ENCODE measurements at places on chromosomes 13 and 19.

DNA sequence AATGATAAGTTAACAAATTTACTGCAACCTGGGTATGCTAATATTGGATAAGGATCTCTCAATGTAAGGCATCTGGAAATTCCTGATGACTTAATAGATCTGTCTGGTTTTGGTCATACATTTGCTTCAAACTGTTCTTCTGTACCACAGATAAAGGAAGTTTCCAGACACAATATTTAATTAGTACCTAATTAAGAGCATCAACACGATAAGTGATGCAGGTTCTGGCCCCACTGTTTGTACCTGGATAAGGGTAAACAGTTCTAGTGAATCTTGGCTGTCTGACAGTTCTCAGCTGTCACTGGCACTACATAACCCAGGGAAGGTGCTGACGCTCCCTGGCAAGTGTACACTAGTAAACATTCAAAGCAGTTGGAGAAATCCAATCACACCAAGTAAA, 165.6 kb downstream of the MZT1 start:
- DNase-seq: no peak

DNA sequence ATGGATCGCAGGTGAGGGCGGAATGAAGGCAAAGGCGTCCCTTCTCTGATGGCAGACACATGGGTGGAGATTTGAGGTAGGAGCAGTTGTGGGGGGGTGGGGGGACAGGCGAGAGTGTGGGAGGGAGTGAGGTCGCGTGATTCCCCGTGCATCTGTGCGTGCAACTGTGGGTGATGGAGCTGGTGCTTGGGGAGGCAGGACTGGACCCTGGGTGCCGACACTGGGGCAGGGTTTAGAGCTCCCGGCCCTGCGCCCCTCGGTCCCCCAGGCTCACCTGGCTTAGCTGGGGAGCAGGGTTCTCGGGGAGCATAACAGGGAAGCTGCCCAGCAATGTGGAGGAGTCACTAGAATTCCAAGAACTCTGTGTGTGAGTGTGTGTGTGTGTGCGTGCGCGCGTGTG, 3.4 kb downstream of the TMPRSS9 start:
- DNase-seq: no peak

GRCh38 chr19:38648769-38649304, 1.4 kb downstream of the ACTN4 start:
- DNase-seq: no peak

- no peak for DNase-seq
Measured at GRCh38 chr13:80214521-80214991, 126.4 kb downstream of the SPRY2 start.

- DNase-seq: no peak
Measured at GRCh38 chr13:50144246-50145160, 129.3 kb downstream of the KCNRG start.

DNA sequence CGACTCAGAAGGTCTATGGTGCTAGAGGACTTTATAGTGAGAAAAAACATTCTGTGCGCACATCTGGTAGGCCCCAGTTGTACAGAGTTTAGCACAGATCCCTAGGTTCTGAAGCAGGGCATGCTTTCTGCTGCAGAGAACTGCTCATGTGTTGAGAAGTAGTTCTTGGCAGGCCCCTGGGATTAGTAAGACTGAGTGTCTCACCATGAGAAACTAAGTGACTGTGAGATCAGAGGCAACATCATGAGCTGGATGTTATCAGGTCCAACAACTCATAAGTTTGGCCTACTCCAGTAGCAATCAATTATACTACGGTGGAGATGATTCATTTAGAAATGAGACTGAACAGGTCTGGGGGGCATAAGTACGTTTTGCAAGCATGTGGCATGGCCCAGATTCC, 507.4 kb upstream of the KLF12 start:
- no peak for DNase-seq

- DNase-seq: no peak
Measured at GRCh38 chr13:113904411-113904810, 40.5 kb upstream of the GAS6 start.

DNA sequence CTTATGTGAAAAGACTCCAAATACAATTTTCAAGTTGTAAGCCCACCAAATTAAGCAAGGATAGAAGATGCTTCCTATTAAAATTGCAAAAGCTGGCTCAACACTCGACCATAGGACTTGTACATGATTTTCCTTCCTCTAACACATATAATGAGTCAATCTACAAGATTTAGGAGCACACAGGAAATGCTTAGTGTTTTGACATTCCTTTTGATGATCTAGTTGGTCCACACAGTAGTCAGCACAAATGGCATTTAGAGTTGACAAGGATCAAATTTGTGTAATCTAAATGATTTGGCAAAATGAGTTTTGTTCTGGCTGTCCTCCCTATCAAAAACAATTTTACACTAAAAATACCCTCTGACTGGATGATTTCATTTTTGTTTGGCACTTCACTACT, 340.2 kb downstream of the DIAPH3 start:
- DNase-seq: no peak

GRCh38 chr19:782878-783668, 14.2 kb upstream of the PTBP1 start:
- DNase-seq: no peak

GRCh38 chr13:52650731-52651130, 1.9 kb upstream of the SUGT1 start:
- DNase-seq: no peak

DNA sequence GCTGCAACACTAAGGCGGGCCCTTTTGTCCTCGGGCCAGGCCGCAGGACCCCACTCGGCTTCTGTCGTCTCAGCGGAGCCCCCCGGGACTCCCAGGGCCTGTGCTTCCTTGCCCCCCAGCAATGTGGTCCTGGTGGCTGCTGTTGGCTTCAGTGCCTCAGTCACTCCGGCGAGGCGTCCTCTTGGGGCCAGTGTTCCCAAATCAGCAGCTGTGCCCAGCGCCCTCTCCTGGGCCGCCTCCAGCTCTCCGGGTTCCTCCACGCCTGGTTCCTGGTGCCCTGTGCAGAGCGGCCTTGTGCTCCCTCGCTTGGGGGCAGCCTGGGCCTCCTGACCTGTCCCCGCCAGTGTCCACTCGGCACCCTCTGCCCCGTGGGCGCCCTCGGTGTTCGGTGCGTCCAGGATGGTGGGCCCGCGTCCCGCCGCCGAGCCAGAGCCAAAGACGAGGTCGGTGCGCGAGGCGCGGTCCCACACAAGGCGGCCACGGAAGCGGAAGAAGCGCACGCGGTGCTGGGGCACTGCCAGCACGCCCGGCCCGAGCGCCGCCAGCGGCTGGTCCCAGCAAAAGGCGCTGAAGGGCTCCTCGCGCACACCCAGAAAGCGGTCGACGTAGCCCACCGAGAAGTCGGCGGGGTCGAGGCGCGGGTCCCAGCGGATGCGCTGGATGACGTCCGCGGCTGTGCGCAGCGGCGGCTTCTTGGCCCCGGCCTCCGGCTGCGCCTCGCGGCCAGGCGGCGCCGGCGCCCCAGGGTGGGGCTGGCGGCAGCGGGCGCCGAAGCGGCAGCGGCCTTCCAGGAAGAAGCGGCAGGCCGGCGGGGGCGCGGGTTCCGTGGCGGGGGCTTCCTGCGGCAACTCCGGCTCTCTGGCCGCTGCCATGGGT, 685 bp downstream of the LENG9 start:
- DNase-seq: no peak

DNA sequence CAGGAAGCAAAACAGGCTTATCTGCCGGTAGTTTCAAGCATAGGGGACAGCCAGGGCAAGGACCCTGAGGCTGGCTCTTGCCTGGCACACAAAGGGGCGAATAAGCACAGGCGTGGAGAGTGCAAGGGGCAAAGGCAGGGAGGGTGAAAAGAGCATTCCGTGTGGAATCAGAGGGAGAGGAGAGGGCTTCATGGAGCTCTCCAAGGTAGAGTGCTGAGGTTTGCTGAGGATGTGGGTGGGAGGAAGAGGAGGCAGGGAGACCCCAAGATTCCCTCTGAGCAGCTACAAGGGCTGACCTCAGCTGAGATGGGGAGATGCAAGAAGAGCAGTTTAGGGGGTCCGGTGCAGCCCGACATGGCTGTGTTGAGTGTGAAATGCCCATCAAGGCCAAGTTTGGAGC, 36.5 kb upstream of the ZNRF4 start:
- DNase-seq: no peak

- DNase-seq: no peak
Measured at GRCh38 chr19:57800696-57801095, 14.0 kb downstream of the ZNF552 start.

DNA sequence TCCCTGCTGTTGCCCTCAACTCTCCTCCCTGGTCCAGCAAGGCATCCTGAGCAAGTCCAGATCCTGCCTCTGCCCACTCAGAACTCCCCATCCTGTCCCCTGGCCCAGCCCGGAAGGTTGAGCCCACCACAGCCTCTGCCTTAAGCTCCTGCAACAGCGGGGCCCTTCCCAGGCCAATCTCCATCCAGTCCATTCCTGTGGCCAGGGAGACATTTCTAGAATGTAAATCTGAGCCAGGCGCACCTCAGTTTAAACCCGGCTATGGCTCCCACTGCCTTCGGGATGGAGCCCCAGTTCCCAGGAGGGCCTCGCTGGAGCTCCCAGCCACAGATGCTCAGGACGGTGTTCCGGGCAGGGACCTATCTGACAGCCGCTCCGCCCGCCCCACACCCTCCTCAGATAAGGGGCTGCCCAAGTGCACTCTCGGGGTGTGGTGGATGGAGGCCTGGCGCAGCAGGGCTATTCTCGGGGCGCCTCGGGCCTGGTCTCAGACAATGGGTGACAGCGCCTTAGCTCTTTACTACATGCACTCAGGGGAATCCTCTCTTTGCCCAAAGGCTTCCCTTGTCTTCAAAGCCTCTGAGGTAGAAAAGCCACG, 5.3 kb downstream of the TRAPPC6A start:
- DNase-seq: no peak

DNA sequence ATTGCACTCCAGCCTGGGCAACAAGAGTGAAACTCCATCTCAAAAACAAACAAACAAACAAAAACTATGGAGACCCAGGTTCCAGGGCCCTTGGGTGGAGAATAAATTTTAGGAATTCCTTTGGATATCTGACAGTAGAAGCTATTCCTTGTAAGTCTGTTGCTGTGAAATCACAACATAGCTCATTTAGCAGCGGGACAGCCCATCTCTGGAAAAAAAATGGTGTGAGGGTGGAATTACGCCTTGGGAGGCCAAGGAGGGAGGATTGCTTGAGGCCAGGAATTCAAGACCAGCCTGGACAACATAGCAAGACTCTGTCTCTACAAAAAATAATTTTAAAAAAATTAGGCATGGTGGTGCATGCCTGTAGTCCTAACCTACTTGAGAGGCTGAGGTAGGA, 15.7 kb downstream of the HMGB1 start:
- no peak for DNase-seq

DNA sequence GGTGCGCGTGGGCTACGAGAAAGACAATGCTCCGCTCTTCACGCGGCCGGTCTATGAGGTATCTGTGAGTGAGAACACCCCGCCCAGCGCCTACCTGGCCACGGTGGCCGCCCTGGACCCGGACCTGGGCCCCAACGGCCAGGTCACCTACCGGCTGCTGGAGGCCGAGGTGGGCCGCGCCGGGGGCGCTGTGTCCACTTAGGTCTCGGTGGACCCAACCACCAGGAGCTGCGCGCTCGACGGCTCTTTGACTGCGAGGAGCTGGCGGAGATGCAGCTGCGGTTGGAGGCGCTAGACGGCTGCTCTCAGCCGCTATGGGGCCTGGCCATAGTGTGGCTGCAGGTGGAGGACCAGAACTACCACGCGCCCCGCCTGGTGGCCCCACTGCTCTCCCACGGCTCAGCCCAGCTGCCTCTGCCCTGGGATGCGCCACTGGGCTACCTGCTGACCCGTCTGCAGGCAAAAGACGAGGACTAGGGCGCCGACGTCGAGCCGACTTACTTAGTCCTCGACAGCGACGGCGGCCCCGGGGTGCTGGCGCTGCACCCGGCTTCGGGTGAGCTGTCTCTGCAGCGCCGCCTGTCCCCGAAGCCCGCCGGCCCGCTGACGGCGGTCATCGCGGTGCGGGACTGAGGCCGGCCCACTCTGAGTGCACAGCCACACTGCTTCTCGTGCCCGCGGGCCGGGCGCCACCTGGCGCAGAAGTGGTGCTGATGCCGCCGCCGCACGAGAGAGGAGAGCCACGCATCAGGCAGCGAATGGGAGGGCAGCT, 173.0 kb downstream of the OLFM4 start:
- peak; percentile 23 for DNase-seq

DNA sequence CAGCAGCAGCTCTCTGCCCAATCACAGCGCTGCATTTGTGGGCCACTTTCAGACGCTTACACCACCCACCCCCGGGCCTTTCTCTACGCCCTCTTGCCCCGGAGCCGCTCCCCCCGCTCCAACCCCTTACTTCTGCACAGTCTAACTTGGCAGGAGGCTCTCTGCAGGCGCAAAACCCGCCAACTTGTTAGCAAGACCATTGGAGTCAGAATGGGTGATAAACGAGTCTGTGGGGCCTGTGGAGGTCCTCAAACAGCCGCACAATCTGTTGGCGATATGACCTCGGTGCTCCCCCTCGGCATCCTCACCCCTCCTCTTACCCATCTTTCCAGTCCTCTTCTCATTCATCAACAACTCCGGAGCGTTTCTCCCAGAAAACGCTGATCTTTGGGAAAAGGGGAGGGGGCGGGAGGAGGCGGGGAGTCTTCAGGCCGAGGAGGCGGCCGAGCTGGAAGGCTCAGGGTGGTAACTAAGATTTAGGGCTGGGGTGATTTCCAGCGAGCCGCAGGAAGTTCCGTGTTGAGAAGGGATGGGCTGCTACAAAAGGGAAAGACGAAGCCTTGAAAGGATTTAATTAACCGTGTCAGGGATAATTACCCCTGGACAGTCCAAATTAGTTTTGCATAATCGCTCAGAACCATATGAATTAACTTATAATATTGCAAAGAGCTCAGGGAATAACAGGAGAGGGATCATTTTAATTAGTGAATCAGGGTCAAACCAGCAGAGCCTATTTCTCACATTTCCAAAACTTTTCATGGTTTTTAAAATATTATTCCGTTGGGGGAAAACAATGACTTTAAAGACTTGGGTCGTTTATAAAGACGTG, 4.1 kb downstream of the SOX21 start:
- DNase-seq: no peak

- DNase-seq: no peak
Measured at GRCh38 chr13:114071410-114071809, 61.0 kb downstream of the RASA3 start.

DNA sequence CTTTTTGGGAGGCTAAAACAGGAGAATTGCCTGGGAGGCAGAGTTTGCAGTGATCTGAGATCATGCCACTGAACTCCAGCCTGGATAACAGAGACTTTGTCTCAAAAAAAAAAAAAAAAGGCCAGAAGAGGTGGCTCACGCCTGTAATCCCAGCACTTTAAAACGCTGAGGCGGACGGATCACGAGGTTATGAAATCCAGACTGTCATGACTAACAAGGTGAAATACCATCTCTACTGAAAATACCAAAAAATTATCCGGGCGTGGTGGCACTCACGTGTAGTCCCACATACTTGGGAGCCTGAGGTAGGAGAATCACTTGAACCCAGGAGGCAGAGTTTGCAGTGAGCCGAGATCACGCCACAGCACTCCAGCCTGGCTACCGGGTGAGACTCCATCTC, 39.9 kb downstream of the ZNF611 start:
- DNase-seq: no peak

DNA sequence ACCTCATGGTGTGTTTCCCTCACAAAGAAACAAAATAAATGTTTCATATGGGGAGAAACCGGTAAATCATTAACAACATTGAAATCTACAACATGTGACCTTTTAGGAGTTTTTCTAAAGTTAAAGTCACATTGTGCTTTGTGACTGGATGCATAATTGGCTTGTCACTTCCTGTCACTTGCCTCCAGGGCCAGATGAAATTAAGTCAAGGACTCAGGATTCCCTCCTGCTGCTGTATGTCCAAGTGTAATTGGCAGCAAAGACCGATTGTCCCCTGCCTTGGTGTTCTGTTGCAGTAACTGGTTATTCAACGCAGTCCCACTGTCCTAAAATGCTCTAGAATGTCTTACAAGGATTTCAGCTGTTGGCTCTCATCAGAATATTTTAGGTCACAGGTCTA, 448.2 kb downstream of the LIG4 start:
- DNase-seq: no peak

- DNase-seq: no peak
Measured at GRCh38 chr19:35766571-35767104, 8.7 kb downstream of the PROSER3 start.

All from progenitor cell of endocrine pancreas (in vitro differentiated cells).